ENCODE measurements at places on chromosomes 7 and 10.

GRCh38 chr10:97016728-97017473, 168.9 kb downstream of the SLIT1 start:
- DNase-seq, result no peak

DNA sequence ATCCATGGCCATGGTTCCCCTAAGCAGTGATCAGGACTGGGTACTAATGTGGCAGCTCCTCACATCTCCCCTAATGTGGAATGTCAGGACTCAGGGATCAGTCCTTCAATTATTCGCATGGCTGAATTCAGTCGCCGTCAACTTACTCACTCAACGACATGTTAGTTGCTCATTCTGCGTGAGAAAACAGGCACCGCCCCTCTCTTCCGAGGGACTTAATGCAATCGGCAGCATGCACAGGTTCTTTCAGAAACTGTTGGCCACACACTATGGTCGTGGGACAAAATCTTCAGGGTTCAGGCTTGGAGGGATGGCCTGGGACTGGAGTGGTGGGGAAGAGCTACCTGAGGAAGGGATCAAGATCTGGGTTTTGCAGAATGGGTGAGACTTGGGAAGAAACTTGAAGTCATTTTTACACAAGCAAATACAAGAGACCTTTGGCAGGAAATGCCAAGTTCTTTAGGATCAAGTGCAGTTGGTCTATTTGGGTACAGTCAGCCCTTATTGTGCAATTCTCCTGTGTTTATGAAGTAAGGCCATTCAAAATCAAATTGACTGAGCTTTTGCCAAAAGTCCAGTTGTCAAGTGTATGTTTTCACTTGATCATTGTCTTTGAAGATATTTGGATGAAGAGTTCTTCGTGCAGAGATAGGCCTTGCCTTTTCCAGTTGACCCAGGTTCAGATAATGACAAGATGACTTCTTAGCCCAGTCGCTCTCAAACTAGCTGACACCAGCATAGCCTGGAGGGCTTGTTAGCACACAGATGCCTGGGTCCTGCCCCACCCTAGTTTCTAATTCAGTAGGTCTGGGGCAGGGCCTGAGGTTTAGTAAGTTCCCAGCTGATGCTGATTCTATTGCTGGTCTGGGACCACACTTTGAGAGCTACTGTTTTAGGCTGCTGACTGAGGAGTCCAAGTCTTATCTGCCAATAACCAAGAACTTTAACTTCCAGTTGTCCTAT, 48.5 kb downstream of the LRRC18 start:
- DNase-seq, result no peak

DNA sequence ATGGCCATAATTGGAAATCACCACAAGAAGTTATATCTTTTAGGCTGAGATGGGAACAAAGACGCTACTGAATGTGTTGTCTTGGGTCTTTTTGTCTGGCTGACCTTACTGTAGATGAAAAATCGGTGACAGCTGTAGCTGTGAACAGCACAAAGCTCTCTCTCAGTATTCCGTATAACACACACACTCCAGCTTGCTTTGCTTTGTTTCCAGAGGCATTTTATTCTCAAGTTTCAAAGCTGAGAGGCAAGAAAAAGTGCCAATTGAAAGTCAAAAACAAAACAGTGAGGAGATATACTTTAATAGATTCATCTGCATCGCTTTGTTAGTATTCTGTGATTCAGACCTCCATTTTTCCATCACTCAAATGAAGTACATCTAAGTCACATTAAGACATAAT, 39.6 kb upstream of the CABCOCO1 start:
- no peak for DNase-seq

DNA sequence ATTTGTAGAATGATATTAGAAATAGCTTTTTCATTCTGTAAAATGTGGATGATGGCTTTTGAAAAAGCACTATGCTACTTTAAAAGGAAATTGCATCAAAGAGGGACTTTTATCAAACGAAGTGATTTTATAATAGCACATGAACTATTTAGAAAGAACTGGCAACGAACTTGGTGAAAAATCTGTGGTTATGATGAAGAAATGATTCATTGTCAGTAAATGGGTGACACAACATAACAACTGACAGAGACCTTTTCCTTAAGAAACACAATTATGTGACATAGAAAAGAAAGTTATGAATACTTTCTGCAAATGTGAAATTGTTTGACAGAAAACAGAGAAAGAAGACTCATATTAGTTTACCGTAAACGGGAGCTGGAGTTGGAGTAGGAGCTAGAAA, 60.7 kb upstream of the LAMB4 start:
- no peak for DNase-seq

DNA sequence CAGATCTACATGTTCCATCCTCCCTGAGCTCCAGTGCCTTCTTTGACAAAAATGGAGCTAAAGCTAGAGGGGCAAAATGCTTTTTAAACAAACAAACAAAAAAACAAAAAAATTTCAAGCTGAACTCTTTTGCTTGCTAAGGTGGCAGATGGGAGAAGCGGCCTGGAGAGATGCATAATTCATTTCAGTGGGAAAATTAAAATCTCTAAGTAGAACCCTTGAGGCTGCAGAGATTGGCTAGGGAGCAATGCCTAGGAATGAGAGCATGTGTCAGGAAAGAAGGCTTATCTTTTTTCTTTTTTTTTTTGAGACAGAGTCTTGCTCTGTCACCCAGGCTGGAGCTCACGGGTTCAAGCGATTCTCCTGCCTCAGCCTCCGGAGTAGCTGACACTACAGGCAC, 46.4 kb upstream of the SAMD8 start:
- no peak for DNase-seq

DNA sequence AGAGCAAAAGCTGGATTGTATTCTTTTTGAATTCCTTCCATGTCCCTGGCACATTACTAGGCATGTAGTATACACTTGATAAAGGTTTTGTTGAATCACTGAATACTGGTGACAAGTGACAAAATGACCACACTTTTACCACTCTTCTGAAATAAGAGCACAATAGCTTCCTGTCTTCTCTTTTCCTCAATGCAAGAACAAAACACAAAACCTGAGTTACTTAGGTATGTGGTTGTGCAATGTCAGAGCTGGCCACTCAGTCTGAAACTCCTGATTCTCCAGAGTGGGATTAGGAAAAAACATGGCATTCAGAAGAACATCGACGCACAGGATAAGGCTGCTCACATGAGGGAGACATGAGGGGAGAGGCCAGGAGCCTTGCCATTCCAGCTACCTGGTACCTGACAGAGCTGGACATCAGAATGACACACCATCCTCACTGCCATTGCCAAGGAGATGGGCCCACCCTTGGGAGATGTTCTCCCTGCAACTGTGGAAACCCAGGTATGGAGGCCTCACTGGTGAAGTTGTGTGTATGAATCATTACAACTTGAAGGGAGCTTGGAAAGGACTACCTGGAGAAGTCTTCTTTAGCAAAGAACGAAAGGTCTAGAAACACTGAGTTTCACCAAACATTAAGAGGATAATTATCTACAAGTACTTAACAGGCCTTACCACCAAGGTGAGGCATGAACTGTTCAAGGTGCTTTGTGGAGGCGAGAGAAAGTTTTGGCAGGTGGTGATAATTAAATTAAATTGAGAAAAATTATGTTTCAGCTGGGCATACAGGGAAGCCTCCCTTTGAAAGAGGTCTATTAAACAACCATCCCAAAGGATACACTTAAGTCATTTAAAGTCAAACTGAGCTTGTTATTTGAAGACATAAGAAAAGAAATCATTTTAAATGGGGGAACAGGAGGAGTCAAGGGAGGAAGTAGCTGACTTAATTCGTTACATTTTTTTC, 246.5 kb upstream of the AOAH start:
- DNase-seq, result no peak

DNA sequence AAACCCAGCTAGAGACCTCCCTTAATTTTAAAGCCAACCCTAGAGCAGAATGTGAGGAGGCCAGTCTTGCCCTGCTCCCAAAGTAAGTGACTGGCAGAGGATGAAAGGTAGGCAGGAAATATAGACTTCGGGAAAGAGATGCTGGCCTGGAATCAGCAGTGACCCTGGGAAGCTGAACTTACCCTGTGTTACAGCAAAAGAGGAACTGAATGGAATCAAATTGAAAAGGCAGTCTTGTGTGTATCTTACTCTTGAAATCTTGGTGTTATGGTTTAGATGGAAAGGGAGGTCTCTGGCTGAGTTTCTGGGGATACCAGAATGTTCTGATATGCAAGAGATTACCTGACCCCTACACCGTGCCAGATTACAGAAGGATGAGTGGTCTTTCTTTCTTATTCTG, 7.9 kb upstream of the CFAP43 start:
- DNase-seq, result no peak

DNA sequence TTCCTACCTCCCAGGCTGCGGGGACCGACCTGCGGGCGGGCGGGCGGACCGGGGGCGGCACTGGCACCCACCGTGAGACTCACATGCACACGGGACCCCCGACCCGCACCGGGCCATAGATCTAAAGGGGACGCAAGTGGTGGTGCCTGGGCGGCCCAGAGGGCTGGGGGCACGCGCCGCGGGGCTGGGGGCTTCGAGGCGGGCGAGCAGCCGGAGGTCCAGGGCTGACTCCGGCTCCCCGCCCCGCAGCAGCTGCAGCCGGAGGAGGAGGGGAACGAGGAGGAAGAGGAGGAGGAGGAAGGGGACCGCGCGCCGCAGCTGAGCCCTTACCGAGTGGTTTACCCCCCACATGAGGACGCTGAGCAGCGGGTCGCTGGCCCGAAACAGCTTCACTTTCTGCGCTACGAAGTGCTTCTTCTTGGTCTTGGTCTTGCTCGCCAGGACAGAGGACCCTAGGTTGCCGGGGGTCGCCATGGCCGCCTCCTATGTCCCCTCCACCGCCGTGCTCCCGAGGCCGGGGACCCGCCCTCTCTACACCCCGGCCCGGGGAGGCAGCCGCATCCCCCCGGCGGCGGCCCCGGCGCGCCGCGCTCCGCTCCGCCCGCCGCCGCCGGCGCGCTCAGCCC, 412 bp downstream of the PIP4K2A start:
- DNase-seq, result no peak

GRCh38 chr10:35459449-35459847, 123.1 kb downstream of the CCNY start:
- DNase-seq, result no peak

Data from stimulated activated CD8-positive, alpha-beta memory T cell treated with anti-CD3 and anti-CD28 coated beads, Interleukin-4, amount 100 ng/mL, for 1 hour (primary cell).